ENCODE measurements at places on chromosomes 16 and 17. TPM values are rescaled to one million over a fixed set of nuclear protein-coding genes. Genes with fewer than 3 reads are reported as not detected.

Gene KRT12
- total RNA-seq, result not detected

Gene TBC1D3I
- total RNA-seq, result 0.96 TPM

Gene SLFN12L
- total RNA-seq, result not detected

Gene CCL15
- not detected for total RNA-seq

Gene CCL14
- not detected for total RNA-seq
